CD4-positive, CD25-positive, alpha-beta regulatory T cell (primary cell): ENCODE measurements at places on chromosomes 7 and 10. TPM values are rescaled to one million over a fixed set of nuclear protein-coding genes. Genes with fewer than 3 reads are reported as not detected.

DNA sequence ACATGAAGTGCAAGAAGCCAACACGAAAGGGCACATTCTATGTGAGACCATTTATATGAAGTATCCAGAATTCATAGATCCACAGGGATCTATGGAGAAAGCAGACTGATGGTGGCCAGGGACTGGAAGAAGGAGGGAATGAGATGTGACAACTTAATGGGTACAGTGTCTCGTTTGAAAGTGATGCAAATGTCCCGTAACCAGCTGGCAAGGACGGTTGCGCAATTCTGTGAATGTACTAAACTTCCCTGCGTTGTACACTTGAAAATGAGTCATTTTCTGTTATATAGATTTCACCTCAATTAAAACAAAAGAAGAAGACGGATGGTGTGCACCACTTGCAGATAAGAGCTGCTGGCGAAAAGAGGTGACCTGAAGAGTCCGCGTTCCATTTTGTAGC lies 861.1 kb downstream of the TYW1 start:
- DNase-seq = no peak

DNA sequence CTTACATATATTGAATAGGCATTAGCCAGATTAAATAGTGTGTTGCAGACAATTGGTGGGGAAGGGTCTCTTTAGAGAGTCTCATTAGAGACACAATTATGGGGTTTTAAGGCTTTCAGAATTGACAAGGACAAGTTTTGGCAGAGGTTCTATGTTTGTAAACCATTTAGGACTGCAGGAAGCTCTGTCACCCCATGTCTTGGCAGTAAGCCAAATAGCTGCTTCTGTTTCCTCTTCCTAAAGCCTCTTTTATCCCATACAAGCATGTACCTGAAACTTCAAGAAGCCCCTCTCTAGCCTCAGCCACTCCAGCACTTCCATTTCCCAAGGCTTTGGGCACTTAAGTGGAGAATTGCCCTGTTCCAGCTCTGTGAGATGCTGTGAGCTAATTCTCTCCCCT lies 21.8 kb upstream of the LRRC4 start:
- no peak for DNase-seq

DNA sequence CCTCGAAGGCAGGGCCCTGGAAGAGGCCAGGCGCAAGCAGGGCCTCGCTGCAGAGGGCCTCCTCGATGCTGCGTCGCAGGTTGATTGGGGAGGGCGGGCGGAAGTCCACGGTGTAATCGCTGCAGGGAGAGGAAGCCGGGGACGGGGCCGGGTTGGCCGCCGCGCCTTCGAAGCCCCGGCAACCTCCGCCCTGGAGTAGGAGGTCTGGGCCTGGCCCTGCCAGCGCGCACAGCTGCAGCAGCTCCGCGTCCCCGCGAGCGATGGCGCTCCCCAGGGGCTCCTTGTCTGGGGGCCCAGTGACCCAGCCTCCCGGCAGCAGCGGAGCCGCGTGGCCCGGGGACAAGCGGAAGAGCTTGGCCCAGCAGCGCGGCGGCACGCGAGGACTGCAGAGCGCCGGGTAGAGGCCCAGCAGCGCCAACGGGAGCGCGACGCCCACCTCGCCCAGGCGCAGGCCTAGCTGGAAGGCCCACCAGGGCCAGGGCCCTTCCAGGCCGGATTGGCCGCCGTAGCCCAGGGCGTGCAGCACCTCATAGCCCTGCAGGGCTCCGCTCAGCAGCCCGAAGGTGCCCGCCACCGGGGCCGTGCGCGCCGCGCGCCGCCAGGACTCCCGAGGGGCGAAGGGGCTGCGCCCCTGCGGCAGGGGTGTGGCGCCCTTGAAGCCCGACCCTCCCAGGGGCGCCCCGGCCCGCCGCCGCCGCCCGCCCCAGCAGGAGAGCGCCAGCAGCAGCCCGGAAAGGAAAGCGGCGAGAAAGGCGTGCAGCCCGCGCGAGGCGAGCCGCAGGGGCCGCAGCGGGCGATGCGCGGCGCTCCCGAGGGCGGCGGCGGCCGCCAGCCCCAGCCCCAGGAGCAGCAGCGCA lies 7.8 kb upstream of the RBM28 start:
- DNase-seq = no peak

DNA sequence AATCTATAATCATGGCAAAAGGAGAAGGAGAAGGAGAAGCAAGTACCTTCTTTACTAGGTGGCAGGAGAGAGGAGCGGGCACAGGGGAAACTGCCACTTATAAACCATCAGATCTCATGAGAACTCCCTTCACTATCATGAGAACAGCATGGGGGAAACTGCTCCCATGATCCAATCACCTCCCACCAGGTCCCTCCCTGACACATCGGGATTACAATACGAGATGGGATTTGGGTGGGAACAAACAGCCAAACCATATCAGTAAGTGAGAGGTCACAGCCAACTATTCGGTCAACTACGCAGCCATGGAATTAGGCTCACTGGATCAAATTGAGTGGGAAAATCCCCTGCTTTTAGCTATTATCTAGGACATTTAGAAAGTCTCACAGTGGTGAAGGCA lies 54.2 kb upstream of the STEAP1B start:
- DNase-seq = no peak

DNA sequence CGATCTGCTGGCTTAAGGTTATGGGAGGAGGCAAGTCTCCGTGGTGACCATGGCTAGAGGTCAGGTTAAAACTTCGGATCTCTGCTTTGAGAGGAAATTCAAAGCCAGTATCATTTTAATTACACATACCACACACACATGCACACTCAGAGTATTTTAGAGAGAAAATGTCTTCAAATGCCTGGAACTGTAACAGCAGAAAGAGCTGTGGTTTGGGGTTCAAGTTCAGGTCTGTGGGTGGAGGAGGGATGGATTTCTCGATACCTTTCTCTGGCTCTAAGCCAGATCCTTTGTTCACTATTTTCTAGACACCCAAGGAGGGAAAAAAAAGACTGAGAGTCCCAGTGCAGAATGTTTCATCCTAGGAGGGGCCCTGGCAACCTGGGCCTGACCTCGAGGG lies 32.5 kb downstream of the ARL3 start:
- no peak for DNase-seq

GRCh38 chr7:94748376-94748775 lies 92.4 kb upstream of the SGCE start:
- no peak for DNase-seq

DNA sequence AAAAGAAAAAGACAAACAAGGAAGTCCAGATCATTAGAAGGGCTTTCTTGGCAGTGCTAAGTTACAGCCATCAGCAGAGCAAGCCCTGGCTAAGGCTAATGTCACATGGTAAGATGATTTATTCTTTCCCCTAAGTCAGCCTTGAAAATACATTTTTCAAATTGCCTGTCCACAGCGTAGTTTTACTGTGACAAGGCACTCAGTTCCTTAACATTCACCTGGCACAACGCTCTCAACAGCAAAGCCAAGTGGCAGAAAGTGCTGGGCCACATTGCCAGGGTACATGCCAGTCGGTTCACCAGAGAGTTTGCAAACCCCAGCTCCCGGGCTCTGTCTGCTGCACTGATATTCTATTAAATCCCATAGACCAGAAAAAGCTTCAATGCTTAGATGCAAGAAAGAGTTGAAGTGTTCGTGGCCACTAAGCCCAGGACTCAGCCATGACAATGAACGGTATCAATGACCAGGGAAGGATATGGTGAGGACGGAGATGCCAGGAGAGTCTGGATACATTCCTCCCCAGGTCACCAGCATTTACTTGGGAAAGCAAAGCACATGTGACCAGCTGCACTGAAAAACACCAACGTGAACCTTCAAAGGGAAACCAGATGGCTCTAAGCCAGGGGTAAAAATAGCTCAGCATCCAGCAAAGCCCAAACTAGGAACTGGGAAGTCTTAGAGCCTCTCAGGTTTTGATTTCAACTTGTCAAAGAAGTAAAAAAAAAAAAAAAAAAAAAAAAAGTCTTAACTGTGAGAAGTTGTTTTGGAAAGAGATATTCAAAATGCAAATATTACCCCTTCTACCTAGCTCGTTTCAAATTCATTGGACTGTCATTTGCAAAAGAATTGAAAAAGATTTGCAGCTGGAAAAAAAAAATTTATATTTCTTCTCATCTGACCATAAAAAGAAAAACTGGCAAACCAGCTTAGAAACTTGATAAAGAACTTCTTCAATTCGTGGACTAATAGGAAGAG lies 23.9 kb upstream of the MPP7 start:
- no peak for DNase-seq

DNA sequence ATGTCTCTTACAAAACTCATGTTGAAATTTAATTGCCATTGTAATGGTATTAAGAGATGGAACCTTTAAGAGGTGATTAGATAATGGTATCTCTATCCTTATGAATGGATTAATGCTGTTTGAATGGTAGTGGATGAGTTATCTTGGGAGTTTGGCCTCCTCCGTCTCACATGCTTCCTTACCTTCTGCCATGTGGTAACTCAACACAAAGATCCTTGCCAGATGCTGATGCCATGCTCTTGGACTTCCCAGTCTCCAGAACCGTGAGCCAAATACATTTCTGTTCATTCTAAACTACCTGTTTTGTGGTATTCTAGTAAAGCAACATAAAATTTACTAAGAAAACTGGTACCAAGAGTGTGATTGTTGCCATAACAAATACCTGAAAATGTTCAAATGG lies 23.2 kb downstream of the PTEN start:
- DNase-seq = no peak

GRCh38 chr7:31066516-31067130 lies 14.5 kb downstream of the ADCYAP1R1 start:
- no peak for DNase-seq

GRCh38 chr7:155469-155900 lies 36.9 kb upstream of the FAM20C start:
- no peak for DNase-seq

DNA sequence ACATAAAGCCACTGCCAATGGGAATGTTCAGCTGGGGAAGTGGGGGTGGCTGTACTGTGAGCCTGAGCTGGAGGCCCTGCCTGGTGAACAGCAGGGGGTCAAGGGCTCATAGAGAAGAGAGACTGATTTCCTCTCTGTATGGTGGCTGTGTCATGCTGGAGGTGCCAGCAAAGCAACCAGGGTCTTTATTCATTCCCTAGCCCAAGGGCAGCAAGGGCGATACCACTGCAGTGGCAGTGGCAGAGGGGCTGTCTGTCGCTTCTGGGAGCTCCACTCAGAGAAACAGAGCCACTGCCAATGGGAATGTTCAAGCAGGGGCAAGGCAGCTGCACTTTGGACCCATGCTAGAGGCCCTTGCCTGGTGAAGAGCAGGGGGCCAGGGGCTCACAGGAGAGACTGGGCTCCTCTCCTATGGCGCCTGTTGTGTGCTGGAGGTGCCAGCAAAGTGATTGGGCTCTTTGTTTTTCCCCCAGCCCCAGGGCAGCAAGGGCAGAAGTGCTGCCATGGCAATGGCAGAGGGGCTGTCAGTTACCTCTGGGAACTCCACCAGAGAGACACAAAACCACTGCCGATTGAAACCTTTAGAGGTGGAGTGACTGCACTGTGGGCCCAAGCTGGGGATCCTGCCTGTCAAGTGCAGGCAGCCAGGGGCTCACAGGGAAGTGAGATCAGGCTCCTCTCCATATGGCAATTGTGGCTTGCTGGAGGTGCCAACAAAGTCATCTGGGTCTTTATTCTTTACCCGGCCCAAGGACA lies 545.1 kb downstream of the SH2D4B start:
- DNase-seq = no peak

- DNase-seq = no peak
Measured at GRCh38 chr7:40541336-40541735, 406.5 kb downstream of the SUGCT start.

GRCh38 chr10:11058965-11059364 lies 41.3 kb downstream of the CELF2 start:
- no peak for DNase-seq

DNA sequence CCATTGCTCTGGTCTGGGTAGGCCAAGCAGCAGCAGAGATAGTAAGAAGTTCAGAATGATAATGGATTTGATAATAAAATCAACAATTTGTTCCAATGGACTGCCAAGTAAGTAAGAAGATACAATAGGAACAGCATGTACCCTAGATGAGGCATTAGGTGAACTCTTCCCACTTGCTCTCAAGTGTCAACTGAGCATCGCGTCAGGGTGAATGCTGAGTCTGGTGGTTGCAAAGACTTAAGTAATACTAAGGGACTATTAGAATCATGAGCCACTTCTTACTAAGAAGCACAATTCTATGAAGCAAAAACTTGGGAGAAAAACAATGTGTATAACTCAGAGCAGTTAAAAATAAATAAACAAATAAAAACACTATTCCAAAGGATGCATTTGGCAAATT lies 54.5 kb downstream of the LRRN3 start:
- DNase-seq = no peak

DNA sequence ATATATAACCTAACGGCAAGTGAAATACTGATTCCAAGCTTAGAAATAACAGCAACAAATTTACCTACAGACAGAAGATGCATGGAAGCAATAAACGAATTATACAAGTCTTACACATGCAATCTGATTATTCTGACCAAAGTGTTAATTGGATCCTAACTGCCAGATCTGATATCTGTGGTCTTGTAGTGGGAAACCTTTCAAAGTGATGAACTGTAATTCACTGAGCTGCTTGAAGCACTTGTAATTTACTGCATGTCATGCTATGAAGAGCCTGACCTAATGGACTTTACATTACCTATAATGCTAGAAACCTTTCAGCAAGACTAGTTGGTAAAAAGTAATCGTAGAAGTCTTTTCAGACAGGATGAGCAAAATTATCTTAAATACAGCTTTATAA lies 205.6 kb downstream of the FOXP2 start:
- no peak for DNase-seq

GRCh38 chr7:91263384-91264045 lies 718 bp upstream of the FZD1 start:
- peak; percentile 4 for DNase-seq

DNA sequence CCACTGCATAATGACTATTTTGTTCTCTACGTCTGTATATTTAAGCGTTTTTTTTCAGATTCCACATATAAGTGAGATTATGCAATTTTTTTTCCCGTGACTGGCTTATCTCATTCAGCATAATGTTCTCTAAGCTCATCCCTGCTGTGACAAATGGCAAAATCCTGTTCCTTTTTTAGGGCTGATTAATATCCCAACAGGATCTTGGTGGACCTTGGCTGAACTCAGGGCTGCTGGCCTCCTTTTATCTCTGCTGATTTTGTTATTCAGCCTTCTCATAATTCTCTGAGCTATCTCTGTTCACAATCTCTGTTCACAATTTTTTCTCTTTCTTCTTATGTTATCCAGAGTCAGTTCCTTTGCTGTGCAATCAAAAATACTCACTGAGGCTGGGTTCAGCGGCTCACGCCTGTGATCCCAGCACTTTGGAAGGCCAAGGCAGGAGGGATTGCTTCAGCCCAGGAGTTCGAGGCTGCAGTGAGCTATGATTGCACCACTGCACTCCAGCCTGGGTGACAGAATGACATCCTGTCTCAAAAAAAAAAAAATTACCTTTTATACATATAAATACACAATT lies 1035.9 kb upstream of the AUTS2 start:
- DNase-seq = no peak

The CFTR gene
- polyA plus RNA-seq = not detected

The PLAU gene
- polyA plus RNA-seq = not detected

The GSTK1 gene
- polyA plus RNA-seq = 845 TPM

The FKBP9 gene
- not detected for polyA plus RNA-seq

The FKBP6 gene
- not detected for polyA plus RNA-seq

The TMEM213 gene
- polyA plus RNA-seq = not detected

The WIPF3 gene
- polyA plus RNA-seq = not detected

The NEUROG3 gene
- not detected for polyA plus RNA-seq

The TMEM176A gene
- 0.24 TPM for polyA plus RNA-seq

The STEAP1B gene
- polyA plus RNA-seq = not detected
